ENCODE measurements at places on chromosomes 7 and 10.

GRCh38 chr10:21732067-21732772, 198.2 kb downstream of the MLLT10 start:
- peaks cover 20% of the 10 kb centered on the region for H3K4me1 ChIP-seq
- H3K27ac ChIP-seq: no peak overlapping the region
- DNase-seq: peak; percentile 54
- H3K27me3 ChIP-seq: no peaks in the 10 kb centered on the region
- peaks cover 20% of the 10 kb centered on the region for H3K36me3 ChIP-seq

DNA sequence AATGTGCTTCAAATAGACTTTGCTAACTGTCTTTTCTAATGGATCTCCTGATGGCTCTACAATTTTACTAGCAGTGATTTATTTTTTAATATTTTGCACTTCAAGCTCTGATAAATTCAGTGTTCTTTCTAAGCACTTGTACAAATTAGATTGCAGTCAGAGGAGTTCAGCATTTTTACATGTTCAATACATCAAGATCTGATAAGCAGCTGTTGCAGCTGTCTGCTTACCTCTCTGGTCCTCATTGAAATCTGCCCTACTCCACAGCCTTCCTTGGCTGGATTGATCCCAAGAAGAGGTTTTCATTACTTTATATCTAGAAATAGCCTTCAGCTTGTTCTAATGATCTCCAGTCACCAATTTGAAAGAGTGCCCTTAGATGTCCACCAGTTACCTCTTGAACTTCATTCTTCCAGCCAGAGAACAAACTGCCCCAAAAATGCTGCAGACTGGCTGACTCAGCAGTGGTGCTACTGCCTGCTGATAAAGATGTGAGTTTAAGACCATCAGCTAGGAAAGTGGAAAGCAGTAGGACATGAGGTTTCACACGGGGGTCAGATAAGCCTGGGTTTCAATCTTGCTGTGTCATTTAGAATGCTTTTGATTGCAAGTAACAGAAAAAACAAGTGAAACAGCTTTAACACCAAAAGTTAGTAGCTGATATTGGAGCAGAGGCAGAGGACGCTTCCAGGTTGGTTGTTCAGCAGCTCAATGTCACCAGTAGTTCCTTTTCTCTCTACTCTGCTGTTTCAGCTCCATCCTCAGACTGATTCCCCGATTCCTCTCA, 350.9 kb upstream of the NPVF start:
- no peaks in the 10 kb centered on the region for H3K4me1 ChIP-seq
- no peaks in the 10 kb centered on the region for H3K27me3 ChIP-seq
- no peak for DNase-seq
- no peak overlapping the region for H3K27ac ChIP-seq
- no peaks in the 10 kb centered on the region for H3K36me3 ChIP-seq

- no peaks in the 10 kb centered on the region for H3K36me3 ChIP-seq
- no peaks in the 10 kb centered on the region for H3K27me3 ChIP-seq
- DNase-seq: peak; percentile 94
- H3K4me1 ChIP-seq: peaks cover 25% of the 10 kb centered on the region
- peak overlapping the region; percentile 1 for H3K4me3 ChIP-seq
Measured at GRCh38 chr10:6171881-6172695, 30.6 kb upstream of the PFKFB3 start.

DNA sequence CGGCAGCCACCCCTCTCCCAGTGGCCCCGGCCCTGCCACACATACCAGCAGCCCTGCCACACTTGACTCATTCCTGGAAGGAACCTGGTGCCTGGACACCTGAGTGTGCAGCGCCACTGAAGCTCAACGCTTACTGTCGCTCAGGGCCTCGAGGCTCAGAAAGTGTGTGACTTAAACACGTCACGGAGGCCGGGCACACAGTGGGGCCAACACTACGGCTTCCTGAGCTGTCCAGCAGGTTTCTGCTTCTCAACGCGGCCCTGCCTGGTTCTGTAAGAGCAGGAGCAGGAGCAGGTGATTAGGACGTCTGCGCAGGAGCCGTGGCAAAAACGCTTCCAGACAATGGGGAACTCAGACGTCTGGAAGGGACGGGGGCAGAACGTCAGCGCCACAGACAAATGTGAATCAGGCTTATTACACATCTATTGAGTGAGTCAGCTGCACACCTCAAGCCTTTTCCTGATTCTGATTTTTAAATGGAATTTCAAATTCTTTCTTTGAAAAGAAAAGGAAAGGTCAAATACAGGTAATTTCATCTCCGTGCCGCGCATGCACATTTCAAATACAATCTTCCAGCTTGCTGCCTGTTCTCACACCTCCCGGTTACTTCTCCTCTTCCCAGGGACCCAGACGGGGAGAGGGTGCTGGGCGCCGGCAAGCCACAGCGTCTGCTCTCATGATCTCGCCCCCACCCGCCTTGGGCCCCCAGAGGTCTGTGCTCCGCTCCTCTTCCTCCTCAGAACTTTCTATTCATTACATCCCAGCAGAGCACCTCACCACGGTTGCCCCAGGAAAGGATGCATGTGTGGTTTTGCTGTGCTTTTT, 66.6 kb downstream of the ADARB2 start:
- no peaks in the 10 kb centered on the region for H3K4me1 ChIP-seq
- DNase-seq: no peak
- H3K27ac ChIP-seq: no peak overlapping the region
- no peaks in the 10 kb centered on the region for H3K36me3 ChIP-seq

GRCh38 chr7:148223160-148223559, 367.4 kb upstream of the C7orf33 start:
- H3K27me3 ChIP-seq: no peaks in the 10 kb centered on the region
- no peak overlapping the region for H3K27ac ChIP-seq
- no peak overlapping the region for H3K4me3 ChIP-seq

DNA sequence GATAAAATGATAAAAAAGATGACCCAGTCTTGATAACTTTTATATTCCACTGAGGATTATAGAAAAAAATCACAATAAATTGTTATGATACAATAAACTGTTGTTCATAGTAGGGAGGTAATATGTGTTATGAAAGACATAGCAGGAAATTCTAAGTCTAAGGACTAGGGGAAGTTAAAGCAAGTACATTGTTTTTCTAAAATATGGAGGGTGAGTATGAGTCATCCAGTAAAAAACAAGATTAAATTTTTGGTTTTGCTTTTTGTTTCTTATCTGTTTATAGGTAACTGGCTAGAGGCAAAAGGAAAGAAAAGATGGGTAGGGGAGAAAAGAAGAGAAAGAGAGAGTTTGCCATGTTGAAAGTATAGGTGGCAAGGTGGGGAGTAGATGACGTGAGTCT, 188.4 kb downstream of the POLR1F start:
- peaks cover 15% of the 10 kb centered on the region for H3K4me1 ChIP-seq
- no peak overlapping the region for H3K4me3 ChIP-seq
- DNase-seq: no peak

- no peak overlapping the region for H3K4me3 ChIP-seq
- H3K27ac ChIP-seq: no peak overlapping the region
- no peak for DNase-seq
- peaks cover 2% of the 10 kb centered on the region for H3K4me1 ChIP-seq
Measured at GRCh38 chr10:30494558-30494957, 60.6 kb downstream of the MAP3K8 start.

DNA sequence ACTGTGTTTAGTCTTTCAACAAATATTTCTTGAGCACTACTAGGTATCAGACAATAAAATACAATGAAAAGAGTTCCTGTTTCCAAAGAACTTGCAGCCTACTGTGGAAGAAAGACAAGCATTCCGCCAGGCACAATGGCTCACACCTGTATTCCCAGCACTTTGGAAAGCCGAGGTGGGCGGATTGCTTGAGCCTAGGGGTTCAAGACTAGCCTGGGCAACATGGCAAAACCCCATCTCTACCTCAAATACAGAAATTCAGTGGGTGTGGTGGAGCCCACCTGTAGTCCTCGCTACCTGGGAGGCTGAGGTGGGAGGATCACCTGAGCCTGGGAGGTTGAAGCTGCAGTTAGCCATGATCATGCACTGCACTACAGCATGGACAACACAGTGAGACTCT, 6.1 kb downstream of the SVOPL start:
- no peaks in the 10 kb centered on the region for H3K27me3 ChIP-seq
- H3K27ac ChIP-seq: no peak overlapping the region
- H3K4me3 ChIP-seq: no peak overlapping the region
- no peak for DNase-seq

- no peaks in the 10 kb centered on the region for H3K27me3 ChIP-seq
- peaks cover 16% of the 10 kb centered on the region for H3K4me1 ChIP-seq
- H3K36me3 ChIP-seq: peaks cover 9% of the 10 kb centered on the region
- no peak overlapping the region for H3K4me3 ChIP-seq
- no peak for DNase-seq
Measured at GRCh38 chr7:22992874-22993840, 20.8 kb downstream of the HYCC1 start.

DNA sequence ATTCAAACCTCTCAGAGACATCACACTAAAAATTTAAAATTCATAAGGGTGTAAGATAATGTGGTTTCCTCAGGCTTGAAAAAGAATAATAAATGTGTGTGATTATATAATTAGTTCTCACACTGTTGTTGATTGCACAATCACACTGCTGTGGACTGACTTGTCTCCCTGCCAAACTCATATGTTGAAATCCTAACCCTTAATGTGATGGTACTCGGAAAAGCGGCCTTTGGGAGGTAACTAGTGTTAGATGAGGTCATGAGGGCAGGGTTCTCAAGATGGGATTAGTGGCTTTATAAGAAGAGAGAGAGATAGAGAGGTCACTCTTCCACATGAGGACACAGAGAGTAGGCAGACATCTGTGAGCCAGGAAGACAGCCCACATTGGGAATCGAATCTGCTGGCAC, 128.5 kb upstream of the COL1A2 start:
- no peak overlapping the region for H3K4me3 ChIP-seq
- peak; percentile 20 for DNase-seq
- no peaks in the 10 kb centered on the region for H3K27me3 ChIP-seq
- H3K36me3 ChIP-seq: no peaks in the 10 kb centered on the region
- no peaks in the 10 kb centered on the region for H3K4me1 ChIP-seq

DNA sequence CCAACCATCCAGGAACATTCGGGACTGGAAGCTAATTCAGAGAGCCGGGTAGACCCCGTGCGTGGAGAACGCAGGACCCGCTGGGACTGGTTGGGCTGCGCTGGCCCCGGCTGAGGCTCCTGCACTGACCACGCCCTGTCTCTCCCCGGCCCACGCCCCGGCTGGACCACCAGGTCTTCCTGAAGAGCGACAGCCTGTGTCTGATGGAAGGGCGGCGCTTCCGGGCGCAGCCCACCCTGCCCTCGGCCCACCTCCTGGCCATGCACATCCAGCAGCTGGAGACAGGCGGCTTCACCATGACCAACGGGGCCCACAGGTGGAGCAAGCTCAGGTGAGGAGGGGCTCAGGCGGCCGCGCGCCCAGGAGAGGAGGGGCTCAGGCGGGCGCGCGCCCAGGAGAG, 10.2 kb upstream of the UTF1 start:
- peaks cover 2% of the 10 kb centered on the region for H3K27me3 ChIP-seq
- no peaks in the 10 kb centered on the region for H3K4me1 ChIP-seq
- no peak for DNase-seq
- H3K36me3 ChIP-seq: no peaks in the 10 kb centered on the region
- H3K27ac ChIP-seq: no peak overlapping the region

- no peaks in the 10 kb centered on the region for H3K4me1 ChIP-seq
- DNase-seq: no peak
- H3K27me3 ChIP-seq: peaks cover 2% of the 10 kb centered on the region
- H3K4me3 ChIP-seq: no peak overlapping the region
- no peaks in the 10 kb centered on the region for H3K36me3 ChIP-seq
Measured at GRCh38 chr7:154844955-154845354, 158.0 kb downstream of the PAXIP1 start.

DNA sequence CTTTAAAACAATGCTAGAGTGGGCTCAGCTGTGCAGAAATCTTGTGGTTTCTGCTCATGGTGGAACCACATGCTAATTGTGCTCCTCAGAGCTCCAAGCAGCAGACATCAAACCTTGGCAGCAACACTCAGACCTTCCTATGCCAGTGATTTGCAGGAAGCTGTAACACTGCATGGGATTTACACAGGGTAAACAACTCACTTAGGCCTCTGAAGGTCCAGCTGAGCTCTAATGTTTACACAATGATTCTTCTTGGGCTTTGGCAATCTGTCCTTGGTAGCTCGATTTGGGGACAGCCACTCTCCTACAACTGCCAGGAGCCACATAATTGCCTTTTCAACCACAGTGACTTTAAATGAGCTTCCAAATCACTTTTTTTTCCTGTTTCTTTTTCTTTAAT, 97.7 kb upstream of the PDLIM1 start:
- no peak overlapping the region for H3K27ac ChIP-seq
- no peak overlapping the region for H3K4me3 ChIP-seq
- H3K36me3 ChIP-seq: no peaks in the 10 kb centered on the region
- no peaks in the 10 kb centered on the region for H3K4me1 ChIP-seq
- DNase-seq: no peak

- no peaks in the 10 kb centered on the region for H3K27me3 ChIP-seq
- H3K4me1 ChIP-seq: no peaks in the 10 kb centered on the region
- no peak overlapping the region for H3K4me3 ChIP-seq
- H3K36me3 ChIP-seq: no peaks in the 10 kb centered on the region
Measured at GRCh38 chr7:54565432-54565831, 23.3 kb downstream of the VSTM2A start.

DNA sequence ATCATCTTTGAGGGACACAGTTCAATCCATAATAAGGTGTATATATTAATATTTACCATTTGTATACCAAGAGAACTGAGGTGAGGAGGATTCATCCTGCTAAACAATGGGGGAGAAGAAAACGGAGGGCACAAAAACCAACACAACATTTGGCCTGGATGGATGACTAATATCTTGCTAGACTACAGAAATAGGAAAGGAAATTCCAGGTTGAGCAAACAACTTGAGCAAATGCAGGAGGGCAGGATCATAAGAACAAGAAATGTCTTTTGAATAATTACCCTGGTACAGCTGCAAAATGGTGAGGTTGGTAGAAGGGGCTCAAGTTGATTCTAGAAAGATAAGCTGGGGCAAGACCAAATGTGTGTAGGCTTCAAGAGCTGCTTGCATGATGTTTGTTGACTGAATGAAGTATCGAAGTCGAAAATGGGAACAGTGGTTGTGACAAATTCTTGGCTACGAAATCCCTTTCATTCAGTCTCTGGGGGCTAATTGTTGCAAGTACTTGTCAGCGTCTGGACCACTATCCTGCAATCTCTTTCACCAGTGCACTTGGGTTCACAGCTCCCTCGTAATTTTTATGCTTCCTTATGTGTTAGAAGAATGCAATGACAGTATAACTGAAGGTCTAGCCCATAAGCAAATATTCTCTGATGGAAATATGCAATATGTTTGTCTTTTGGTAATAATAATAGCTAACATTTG, 176.2 kb downstream of the PTEN start:
- no peak overlapping the region for H3K4me3 ChIP-seq
- H3K4me1 ChIP-seq: peaks cover 32% of the 10 kb centered on the region
- peak; percentile 68 for DNase-seq
- no peaks in the 10 kb centered on the region for H3K36me3 ChIP-seq

GRCh38 chr7:112056409-112056808, 149.8 kb downstream of the DOCK4 start:
- DNase-seq: no peak
- H3K27ac ChIP-seq: no peak overlapping the region
- H3K4me3 ChIP-seq: no peak overlapping the region
- H3K36me3 ChIP-seq: no peaks in the 10 kb centered on the region

DNA sequence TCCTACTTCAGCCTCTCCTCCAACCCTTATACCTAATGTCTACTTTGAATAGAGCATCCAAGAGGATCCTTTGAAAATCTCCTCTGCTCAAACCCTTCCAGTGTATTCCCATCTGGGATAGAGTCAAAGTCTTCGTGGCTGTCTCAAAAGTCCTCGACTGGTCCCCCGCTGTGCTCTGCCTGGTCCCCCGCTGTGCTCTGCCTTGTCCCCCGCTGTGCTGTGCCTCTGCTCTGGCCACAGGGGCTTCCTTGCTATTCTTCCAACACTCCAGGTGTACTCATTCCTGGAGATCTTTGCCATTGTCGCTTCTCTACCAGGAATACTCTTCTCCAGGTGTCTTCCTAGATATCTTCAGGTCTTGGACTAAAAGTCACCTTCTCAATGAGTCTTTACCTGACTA, 36.1 kb upstream of the COMMD3 start:
- no peaks in the 10 kb centered on the region for H3K4me1 ChIP-seq
- no peak overlapping the region for H3K27ac ChIP-seq
- no peak overlapping the region for H3K4me3 ChIP-seq
- H3K27me3 ChIP-seq: peaks cover 3% of the 10 kb centered on the region
- H3K36me3 ChIP-seq: no peaks in the 10 kb centered on the region
